GM12864 (cell line): ENCODE measurements at places on chromosomes 11 and 22.

- no peak for DNase-seq
Observed at GRCh38 chr22:29012101-29012433, 49.6 kb downstream of the C22orf31 start.

DNA sequence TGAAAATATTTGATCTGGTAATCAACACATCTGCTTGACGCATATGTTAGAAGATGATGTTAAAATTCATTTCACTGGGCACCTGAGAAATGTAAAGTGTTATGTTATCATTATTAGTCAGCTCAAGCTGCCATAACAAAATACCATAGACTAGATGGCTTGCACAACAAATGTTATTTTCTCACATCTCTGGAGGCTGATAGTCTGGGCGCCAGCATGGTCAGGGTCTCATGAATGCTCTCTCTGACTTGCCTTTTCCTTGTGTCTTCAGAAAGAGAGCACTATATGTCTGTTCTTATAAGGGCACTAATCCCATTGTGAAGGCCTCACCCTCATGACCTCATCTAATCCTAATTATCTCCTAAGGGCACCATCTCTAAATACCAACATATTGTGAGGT is 435.3 kb downstream of the NELL1 start:
- no peak for DNase-seq

GRCh38 chr11:85863855-85864254 is 8.7 kb downstream of the CCDC83 start:
- no peak for DNase-seq

GRCh38 chr11:8011371-8011770 is 24.2 kb downstream of the EIF3F start:
- no peak for DNase-seq

- DNase-seq, result no peak
Observed at GRCh38 chr22:38675833-38676232, 5.9 kb upstream of the TOMM22 start.

DNA sequence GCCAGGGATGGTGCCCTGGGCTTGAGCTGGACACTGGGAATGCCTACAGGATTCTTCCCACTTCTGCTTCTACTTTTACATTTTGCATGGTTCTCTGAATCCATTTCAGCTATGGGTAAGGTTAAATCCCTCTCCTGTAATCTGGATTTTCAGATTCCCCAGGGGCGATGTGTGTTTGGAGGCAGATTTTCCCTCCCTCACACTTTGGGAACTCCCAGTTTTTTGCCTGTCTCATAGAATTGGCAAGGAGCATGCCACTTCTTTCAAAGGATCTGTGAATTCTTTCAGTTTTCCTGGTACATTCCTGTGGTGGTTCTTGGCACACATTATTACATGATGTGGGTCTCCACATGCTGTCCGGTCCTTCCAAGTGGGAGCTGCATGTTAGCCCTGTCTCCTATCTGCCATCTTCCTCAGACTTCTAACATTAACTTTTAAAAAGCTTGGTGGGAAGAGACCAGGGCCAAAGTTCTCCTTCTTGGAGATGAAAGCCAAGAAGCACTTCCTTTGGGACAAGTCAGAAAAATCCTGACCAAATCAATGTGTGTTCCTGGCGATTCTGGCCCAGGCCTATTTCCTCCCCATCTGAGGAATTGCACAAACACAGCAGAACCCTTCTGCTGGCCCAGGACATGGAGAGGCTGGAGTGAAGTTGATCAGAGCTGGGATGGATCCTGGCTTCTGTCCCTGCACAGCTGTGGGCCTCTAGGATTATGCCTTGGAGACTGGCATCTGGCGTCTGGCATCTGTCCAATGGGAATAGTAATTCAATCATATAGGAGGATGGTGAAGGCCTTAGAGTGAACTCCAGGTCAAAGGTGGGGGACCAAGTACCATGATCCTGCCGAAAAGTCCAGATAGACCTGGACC is 5.4 kb upstream of the APOL2 start:
- no peak for DNase-seq

DNA sequence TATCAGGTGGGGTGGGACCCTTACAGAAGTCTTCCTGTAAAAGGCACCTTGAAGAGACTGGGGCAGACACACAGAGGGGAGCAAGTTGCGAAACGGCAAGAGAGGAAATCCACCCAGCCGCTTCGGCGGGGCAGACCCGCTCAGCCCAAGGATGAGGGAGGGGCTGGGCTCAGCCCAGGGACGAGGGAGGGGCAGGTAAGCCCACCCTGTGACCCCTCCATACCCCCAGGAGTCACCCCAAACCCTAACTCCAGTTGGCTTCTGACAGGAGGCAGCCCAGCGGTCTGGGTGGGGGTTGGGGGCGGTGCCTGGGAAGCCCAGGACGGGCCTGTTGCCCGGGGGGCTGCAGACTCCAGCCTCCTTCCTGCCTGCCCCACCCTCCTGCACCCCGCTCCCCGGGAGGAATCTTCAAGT is 965 bp downstream of the OSBPL5 start:
- no peak for DNase-seq

DNA sequence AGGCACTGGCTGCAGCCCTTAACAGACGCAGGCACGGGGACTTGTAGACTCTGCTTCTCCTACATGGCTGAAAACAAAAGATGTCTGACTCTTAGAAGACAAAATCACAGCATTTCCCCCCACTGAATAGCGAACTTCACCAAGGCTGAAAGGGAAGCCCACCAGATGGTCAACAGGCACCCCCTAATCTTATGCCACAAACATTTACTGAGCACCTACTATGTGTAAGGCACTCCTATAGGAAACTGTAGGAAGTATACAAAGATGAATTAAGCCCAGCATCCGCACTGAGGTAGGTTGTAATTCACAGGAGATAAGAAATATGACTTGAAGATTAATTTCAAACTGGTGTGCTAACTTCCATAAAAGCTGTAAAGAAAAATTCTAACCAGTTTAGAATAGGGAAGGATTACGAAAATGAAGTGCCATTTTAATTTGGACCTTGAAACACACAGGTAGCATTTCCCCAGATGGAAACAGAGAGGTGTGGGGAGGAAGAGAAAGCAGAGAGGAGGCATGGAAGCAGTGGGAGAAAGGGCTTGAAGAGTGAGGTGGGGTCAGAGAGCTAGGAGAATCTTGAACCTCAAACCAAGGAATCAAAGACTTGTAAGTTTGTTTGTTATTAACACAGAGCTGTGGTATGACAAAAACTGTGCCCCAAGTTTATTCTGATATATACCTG is 38.1 kb downstream of the NUMA1 start:
- no peak for DNase-seq

DNA sequence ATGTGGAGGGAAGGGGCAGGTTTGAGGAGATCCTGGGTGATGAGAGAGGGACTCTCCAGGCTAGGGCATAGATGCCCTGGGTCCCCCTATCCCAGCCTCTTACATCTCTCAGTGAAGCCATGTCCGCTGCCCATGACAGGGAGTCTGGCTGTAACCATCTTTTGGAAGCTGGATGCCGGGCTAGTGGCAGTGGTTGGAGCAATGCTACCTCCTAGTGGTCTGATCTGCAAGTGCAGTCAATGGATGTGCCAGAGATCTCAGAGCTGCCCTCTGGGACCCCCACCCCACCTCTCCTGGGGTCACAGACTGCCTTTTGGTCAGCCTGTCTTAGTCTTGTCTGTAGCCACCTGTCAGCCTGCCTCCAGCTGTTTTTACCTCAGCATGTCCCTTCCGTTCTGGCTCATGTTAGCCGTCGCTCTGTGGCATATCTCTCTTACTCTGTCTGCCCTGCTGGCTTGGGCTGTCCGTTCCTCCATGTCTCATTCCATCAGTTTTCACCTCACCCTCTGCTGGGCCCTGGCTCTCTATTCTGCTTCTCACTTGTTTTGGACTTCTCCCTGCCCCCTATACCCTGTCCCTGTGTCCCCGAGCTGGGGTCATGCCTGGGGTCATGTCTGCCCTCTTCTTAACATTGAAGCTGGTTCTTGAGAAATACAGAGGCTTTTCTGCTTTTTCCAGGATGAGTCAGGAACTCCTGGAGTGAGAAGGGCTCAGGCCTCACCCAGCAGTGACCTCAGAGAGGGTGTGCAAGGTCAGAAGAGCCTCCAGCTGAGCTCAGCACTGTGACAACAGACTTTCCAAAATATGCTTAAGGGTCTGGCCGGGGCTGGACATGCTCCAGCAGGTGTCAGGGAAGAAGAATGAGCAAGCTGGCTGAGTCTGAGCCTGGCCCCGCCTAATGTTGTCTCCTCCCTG is 52.0 kb upstream of the THY1 start:
- DNase-seq, result peak; percentile 7

DNA sequence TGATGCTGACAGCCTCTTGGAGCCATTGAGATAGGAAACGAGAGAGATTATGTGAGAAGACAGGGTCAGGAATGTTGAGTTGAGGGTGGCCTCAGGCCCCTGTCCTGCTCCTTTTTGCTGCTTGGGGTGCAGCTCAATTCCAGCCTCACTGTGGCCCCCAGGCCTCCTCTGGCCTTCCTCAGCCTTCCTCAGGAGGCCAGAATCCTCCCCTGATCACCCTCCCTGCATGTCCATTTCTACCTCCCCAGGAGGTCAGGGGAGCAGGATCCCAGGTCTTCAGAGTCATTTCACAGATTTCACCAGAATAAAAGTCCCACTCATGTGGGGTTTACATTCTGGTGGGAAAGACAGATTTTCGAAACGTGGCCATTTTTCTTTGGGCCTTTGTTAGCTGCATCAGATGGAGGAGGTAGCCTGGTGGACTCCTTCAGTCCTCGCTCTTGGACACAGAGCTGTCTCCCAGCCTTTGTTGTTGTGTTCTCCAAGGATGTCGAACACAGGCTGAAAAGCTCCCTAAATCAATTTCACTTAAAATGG is 2.2 kb upstream of the KCNQ1OT1 start:
- DNase-seq, result no peak

- DNase-seq, result no peak
Observed at GRCh38 chr11:112983887-112984286, 22.7 kb downstream of the NCAM1 start.

- DNase-seq, result no peak
Observed at GRCh38 chr11:9265211-9266131, at the start of gene DENND5A. Gene DENND5A (minus strand): TSS chr11:9265350. CDS start chr11:9265069, 281 bp downstream.

GRCh38 chr11:29395555-29396072 is 621.2 kb downstream of the KCNA4 start:
- no peak for DNase-seq

- no peak for DNase-seq
Observed at GRCh38 chr11:123357990-123358827, 71.9 kb upstream of the GRAMD1B start.

GRCh38 chr11:113184498-113184897 is 129.9 kb upstream of the TTC12 start:
- no peak for DNase-seq

- DNase-seq, result no peak
Observed at GRCh38 chr11:66022401-66023185, 3.7 kb downstream of the CATSPER1 start.

DNA sequence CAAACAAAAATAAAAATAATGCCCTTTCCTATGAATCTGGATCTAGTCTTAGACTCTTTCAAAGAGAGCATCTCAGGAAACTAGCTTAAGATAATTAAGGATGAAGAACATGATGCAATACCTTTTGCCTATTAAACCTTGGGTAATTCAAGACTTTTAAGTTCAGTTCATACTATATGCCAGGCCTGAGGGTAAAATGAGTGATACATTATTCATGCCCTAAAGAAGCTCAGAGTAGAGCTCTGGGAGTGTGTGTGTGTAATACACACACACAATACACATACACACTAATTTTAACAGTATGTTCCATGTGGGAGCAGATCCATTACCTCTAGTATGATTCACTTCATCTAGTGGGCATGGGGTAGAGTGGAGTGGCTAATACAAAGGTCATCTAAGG is 651.4 kb upstream of the CHORDC1 start:
- DNase-seq, result no peak

- no peak for DNase-seq
Observed at GRCh38 chr11:72723508-72723907, 28.7 kb downstream of the ARAP1 start.

DNA sequence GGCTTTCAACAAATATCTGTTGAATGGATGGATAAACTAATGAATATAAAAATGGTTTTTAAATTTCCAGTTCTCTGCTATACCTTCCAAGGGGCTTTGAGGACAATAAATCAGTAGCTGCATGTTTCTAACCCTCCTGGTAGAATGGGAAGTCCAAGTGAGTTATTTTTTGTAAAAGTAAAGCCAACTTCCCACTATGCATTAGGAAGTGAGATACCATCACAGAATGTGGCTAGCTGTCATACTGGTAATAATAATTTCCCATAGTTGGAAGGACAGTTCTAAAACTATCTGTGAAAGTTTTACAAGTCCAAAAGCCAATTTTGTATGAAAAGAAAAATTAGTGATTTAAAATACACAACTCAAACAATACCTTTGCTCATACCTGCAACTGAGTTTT is 50.0 kb downstream of the TMEM123 start:
- no peak for DNase-seq

DNA sequence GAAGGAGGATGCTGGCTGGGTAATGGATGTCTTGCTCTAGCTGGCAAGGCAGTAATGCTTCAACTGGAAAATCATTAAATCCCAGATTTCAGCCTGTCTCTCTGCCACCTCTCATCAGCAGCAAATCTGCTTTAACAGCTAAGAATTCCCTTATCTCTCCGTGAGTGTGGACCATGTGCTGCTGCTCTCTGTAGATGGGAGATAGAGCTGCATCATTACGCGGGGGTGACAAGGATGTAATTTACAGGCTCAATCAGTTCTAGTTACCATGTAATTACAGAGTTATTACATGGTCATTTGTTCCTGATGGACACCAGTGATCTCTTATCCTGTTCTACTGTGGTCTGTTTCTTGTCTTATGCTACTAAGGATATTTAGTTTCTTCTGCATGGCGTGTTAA is 665.4 kb downstream of the NTM start:
- DNase-seq, result no peak

GRCh38 chr22:29109822-29110221 is 37.0 kb downstream of the KREMEN1 start:
- no peak for DNase-seq

DNA sequence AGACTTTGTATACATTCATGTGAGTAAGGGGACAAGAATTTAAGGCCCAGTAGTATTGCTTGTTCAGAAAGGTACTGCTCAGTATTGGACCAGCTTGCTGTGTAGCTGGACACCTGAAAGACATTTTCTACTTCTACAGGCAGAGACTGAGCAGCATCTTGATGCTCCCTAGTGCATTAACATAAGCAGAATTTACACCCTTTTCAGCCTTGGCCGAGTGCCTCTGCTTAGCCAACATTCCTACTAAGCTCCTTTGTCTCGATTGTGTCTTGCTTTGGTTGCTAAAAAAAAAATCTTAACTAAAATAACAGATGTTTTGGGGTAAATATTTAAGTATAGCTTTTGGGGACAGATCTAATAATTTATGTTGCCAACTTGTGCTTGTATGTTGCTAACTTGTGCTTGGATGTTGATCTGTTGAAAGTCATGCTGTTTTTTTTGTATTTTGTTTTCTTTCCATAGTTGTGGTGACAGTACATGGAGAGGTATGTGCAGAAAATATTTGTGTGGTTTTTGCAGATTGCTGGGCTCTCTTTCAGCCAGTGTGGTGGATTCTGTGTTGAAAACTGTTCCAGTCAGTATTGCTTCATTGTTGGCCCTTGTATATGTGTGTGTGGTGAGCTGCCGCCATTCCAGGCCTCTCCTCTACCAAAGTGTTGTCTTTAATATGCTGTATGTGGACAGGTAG is 3.7 kb downstream of the PTS start:
- no peak for DNase-seq
